ENCODE measurements at places on chromosomes 7 and 10. TPM values are rescaled to one million over a fixed set of nuclear protein-coding genes. Genes with fewer than 3 reads are reported as not detected.

Gene GRID2IP
- total RNA-seq = 0.87 TPM

Gene HOXA10
- total RNA-seq = 0.16 TPM

Gene NUTM2B
- 0.65 TPM for total RNA-seq

Gene IKZF1
- total RNA-seq = 8.1 TPM

Gene SNX8
- total RNA-seq = 9.3 TPM

Gene PON1
- total RNA-seq = 0.51 TPM

Gene SPDYE9
- total RNA-seq = not detected

Gene CYP3A7
- total RNA-seq = 0.19 TPM

Gene ASZ1
- not detected for total RNA-seq

Gene NUDT13
- total RNA-seq = 1.2 TPM

Gene CPA2
- 5,238 TPM for total RNA-seq

Gene LBX1
- not detected for total RNA-seq

Gene ANKRD30A
- total RNA-seq = not detected

Gene CALCR
- not detected for total RNA-seq

Gene SCD
- total RNA-seq = 1.9 TPM

Gene FOXI2
- total RNA-seq = not detected

Gene FEZF1
- total RNA-seq = not detected

Gene BTBD16
- 0.43 TPM for total RNA-seq

Gene OPALIN
- total RNA-seq = not detected

Gene AGAP6
- total RNA-seq = 6.4 TPM

Gene ENO4
- total RNA-seq = 0.20 TPM

Gene POLR2J2
- 4.6 TPM for total RNA-seq

Gene PNLIPRP1
- total RNA-seq = 6,570 TPM

Gene CYP26C1
- 0.09 TPM for total RNA-seq

Gene OR13A1
- total RNA-seq = not detected

Gene ENKUR
- total RNA-seq = not detected

Gene MEPCE
- total RNA-seq = 17.5 TPM

Gene AZGP1
- total RNA-seq = 174 TPM

Gene SPDYE8
- not detected for total RNA-seq

Gene ZSCAN25
- total RNA-seq = 9.4 TPM

Gene TRDMT1
- 3.9 TPM for total RNA-seq

Gene PIK3CG
- 0.60 TPM for total RNA-seq

Gene HOXA3
- not detected for total RNA-seq

Gene LIPN
- not detected for total RNA-seq

Gene CHAT
- not detected for total RNA-seq

Gene NOS3
- 5.1 TPM for total RNA-seq

Gene KAT6B
- total RNA-seq = 19.9 TPM

Gene ARHGAP21
- total RNA-seq = 33.4 TPM

Gene FAM24B
- total RNA-seq = 4.9 TPM

Gene THSD7A
- 2.0 TPM for total RNA-seq

Gene LYZL1
- total RNA-seq = not detected

Gene CALN1
- total RNA-seq = 3.4 TPM

Gene HOXA5
- 0.24 TPM for total RNA-seq

Gene MRLN
- total RNA-seq = 2.1 TPM

Gene KIAA1549
- total RNA-seq = 5.1 TPM

Gene NFE2L3
- 10.3 TPM for total RNA-seq

Gene ACTL6B
- 0.35 TPM for total RNA-seq

Gene HHEX
- 27.6 TPM for total RNA-seq
